Stimulated activated CD8-positive, alpha-beta memory T cell treated with anti-CD3 and anti-CD28 coated beads, Interleukin-2, amount 100 ng/mL, for 1 hour (primary cell): ENCODE measurements at places on chromosomes 2 and 18.

- no peak for DNase-seq
These were observed 32.2 kb downstream of the GPR39 start for GRCh38 chr2:132448771-132449170.

- no peak for DNase-seq
These were observed 994.1 kb upstream of the ACVR2A start for GRCh38 chr2:146850746-146851145.

GRCh38 chr2:84840306-84840705, 40.6 kb downstream of the TRABD2A start:
- no peak for DNase-seq

DNA sequence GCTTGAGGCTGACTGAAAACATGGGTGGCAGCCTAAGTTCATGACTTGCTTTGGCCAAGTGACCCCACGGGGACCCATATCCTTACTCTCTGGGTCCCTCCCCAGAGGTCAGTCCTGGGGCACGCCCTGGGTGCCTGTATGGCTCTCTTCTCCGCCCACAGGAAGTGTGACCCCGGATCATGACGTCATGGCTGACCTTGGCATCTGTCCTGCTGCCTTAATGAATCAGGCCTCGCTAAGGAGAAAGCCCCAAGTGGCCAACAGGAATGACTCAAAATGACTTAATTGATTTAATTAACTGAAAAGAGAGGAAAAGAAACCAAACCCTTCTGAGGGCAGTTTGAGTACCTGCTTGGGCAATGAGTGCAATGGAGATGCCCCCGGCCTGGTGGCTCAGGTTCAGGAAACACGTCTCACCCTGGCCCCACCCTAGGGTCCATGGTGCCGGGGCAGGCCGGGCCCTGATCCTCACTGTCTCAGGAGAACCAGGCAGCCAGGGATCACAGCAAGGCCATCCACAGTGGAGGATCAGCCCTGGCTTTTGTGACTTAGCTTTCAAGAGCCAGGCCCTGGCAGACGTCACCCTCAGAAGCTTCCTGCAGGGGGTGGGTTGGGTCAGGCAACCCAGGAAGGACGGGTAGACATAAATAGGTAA, 112.0 kb downstream of the CYP26B1 start:
- no peak for DNase-seq

GRCh38 chr2:213490087-213490486, 205.8 kb downstream of the SPAG16 start:
- no peak for DNase-seq

DNA sequence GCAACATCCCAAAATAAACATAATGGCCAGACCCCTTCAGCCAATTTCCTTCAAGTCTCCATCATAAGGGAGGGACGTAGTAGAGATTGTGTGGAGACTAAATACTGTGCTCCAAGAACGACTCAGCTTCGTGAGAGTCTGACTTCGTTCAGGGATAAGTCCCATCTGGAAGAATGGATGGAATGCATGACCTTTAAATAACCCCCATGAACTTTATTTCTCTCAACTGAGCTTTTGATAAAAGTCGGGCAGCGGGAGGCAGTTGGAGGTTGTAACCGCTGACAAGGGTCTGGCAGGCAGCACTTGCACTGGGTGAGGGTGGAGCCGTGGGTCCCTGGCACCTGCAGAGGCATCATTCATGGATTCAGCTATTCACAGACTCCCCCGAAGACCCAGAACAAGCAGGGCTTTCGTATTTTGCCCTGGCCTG, 115.9 kb downstream of the ZFP36L2 start:
- DNase-seq: no peak

DNA sequence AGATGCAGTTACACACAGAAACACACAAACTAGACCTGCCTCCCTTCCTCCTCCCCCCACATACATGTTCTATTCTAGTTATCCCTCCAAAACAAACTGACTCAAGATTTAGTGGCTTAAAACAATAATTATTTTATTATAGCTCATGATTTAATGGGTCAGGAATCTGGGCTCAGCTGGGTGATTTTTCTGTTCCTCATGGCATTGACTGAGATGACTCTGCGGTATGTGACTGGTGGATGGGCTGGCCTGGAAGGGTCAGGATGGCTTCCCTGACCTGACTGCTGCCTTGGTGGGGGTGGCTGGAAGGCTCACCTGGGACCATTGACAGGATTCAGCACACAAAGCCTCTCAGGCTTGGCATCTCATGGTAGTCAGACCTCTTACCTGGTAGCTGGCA, 33.7 kb upstream of the NTSR2 start:
- no peak for DNase-seq

GRCh38 chr2:43924463-43924862, 71.3 kb downstream of the LRPPRC start:
- DNase-seq: no peak
